ENCODE measurements at places on chromosomes 7 and 10. TPM values are rescaled to one million over a fixed set of nuclear protein-coding genes. Genes with fewer than 3 reads are reported as not detected.

Gene AOC1
- 0.68 TPM for total RNA-seq

- DNase-seq: no peak
These were observed 5.3 kb downstream of the LARP4B start for GRCh38 chr10:926075-926698.

GRCh38 chr10:62230344-62231121 lies 38.1 kb downstream of the RTKN2 start:
- no peak for DNase-seq

Gene KCNH2
- total RNA-seq: 4.1 TPM

DNA sequence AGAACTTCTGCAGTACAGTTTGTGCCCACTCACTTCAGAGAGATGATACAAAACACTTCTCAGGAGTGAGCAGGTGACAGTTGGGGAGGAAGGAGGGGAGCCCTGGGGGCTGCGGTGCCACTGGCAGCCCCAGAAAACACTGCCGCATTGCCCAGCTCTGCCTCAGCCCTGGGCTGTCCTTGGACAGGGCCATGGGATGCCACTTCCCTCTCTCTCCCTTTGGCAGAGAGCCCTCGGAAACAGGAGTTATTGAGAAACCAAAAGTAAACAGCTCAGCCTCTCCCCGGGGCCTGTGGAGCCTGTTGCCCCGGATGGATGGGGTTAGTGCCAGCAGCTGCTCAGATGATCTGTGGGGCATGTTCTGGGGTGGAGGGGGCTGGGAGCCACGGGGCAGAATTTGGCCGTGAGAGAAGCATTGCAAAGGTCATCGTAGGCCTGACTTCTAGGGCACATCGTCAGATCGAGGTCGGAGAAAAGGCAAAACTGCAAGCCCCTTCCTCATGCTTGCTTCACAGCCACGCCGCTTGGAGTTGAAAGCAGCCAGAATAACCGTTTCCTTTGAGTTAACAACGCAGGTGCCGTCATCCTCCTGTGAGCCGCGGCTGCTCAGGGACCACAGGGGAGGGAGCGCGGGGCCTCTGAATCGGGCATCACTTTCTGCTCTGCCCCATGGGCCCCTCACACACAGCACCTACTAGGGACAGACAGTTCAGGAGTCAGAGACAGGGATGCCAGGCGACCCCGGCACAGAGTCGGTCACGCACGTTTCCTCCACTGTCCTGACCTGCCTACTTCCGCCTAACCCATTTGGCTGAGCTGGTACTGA lies 256.4 kb downstream of the CAMK1D start:
- DNase-seq: peak; percentile 12

- no peak for DNase-seq
These were observed 16.8 kb downstream of the LAT2 start for GRCh38 chr7:74226633-74227032.

DNA sequence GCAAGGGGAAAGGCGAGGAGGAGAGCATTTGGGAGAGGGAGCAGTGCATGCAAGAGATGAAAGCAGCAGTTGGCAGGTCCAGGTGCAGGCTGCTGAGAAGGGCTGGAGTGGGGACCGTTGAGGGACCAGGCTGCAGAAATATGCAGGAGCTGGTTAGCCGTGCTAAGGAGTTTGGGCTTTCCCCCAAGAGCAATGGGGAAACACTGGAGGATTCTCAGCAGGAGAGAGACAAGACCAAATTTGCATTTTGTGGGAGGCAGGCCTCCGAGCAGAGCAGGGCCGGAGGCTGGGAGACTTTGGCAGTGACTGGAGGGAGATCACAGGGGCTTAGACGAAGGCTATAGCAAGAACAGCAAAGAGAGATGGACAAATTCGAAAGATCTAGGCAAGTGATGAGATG lies 11.8 kb downstream of the BTBD16 start:
- DNase-seq: no peak

Gene MGMT
- total RNA-seq: 37.5 TPM

DNA sequence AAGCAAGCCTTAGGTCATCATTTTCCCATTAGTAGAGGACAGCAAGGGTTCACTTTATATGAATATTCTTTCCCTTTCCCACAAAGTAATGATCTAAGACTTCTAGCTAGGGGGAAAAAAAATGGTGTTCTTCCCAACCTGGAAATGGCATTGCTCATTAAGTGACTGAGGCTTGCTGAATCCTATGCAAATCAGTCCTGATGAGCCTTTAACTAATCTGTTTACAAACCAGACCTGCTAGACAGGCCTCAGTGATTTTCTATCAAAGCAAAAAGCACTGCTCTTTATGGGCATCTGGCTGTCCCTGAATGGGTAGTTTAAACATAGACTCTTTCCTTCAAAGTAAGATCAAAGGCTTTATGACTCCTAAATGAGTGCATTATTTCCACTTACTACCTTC lies 146.3 kb downstream of the HIBADH start:
- no peak for DNase-seq

Gene ARMC3
- total RNA-seq: 0.34 TPM

Gene CPN1
- 0.07 TPM for total RNA-seq

GRCh38 chr7:83824214-83824613 lies 175.3 kb upstream of the SEMA3E start:
- no peak for DNase-seq

DNA sequence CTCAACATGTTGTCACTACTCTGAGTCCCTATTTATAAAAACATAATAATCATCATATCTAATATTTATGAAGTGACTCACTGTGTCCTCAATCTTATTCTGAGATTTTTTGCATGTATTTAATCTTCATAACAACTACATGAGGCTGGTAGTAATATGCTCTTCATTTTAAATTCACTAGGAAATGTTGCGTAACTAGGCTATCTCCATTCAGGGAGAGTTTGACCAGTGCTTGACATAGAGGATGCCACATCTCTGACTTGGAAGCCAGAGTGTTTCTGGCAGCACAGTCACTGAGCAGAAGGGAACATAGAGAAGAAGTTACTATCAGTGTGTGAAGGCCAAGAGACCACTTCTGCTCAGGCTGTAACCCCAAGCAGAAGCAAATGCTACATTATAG lies 88.9 kb downstream of the FAM13C start:
- no peak for DNase-seq

Gene CALCR
- not detected for total RNA-seq

DNA sequence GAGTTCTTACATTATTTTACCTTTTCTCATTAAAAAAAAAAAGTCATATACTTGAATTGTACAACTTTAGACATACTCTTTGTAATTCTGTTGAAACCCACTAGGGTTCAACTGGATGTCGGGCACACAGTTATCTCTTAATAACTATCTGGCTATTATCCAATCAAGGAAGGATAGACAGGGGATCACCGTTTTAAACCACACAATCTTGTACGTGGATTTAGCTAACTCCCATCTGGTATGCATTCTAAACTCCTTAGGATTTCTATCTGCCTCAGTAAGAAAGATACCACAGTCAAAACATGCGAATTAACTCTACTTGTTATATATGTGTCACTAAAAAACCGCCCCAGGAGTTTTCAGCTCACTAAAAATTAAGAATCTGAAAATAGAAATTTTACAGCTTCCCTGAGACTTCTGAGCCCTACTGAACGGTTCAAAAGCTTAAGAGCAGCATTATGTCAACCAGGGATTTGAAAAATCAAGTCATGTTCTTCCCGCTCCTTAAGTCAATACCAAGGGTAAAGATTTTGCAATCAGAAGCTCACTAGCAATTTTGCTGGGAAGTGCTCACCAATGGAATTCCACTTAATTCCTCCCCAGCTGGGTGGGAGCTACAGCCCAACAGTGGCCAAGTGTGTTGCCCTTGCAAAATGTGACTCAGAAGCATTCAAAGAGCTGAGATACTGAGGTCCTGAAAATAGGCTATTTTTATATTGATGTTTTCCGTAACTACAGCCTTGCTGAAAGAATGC lies 267.0 kb downstream of the FRMD4A start:
- peak; percentile 34 for DNase-seq

DNA sequence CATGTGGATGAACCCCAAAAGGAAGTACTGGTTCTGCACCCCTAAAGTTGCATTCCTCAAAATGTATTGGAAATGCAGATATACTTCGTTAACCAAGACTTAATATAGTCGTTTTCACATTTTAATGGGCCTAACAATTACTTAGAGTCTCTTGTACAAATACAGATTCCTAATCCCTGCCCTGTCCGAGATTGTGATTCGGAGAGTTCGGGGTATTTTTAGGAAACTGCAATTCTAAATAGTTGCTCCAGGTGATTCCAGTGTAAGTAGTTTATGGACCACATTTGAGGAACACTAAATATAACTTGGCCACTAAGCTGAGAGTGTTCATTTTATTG lies 830 bp downstream of the TRUB1 start:
- no peak for DNase-seq

Gene HOXA3
- 26.4 TPM for total RNA-seq

DNA sequence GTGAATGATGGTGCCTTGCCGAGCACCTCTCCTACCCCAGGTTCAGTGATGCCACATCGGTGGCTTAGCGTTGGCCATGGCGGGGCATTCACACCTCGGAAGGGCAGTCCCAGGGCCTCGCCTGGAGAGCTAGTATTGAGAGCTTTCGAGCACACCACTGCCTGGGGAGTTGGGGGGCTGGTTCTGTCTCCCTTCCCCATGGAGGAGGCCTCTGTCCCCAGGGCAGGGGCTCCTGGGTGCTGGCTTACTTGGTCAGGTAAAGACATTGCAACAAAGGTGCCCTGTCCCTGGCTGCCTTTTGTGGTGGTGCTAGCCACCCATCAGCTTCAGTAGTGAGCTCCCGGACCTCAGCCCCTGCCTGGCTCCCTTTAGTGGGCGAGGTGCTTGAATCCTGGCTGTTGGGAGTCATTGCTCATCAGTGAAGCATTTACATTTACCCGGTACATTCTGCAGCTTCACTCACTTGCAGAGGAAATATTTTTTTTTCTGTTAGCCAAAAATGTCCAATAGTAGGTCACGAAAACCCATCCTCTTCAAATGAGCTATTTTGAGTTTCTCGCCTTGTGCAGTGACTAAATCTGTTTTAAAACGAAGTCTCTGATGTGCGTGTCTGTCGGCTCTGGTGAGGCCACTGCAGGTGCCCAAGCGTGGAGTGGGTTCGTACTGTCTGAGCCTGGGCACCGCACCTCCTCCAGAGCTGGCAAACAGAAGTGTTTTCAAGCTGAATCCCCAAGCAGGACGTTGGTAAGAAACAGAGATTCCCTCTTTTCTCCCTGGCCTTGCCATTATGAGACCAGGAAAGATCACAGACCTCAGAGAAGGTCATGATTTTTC lies 95.5 kb downstream of the INPP5A start:
- DNase-seq: no peak

GRCh38 chr7:74356589-74357315 lies 67.5 kb downstream of the CLIP2 start:
- no peak for DNase-seq

DNA sequence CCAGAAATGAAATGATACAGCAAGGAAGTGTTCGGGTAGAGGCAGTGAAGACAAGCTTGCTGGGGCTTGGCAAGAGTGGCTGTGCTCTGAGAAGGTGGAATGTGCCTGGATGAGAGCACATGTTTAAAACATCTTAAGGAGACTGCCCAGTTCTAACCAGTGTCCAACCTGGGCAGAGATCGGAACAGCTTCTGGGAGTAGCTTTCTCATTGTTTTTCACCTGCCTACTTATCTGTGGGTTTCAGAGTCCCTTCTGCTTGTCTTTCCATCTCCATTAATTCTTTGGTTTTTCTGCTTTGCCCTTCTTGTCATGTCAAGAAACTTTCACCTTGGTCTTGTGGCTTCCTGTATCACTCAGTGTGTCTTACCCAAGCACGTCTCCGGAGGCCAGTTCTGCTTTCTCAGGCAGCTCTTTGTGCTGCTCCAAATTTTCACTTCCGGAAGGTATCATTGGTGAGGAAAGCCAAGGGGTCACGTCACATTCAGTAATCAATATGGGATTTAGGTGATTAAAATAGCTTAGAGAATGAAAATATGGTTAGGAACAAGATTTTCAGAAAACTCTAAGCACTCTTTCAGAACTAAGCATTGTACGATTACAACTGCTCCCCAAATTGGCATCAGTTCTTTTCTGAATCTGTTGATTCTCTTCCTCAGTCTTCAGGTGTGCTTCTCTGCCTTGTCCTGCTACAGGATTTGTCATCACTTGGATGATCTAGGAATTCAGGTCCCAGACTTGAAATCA lies 5.5 kb upstream of the LAMB4 start:
- DNase-seq: no peak

Gene PLAU
- 709 TPM for total RNA-seq

All from kidney epithelial cell (primary cell).